ENCODE measurements at places on chromosomes 2 and 18.

DNA sequence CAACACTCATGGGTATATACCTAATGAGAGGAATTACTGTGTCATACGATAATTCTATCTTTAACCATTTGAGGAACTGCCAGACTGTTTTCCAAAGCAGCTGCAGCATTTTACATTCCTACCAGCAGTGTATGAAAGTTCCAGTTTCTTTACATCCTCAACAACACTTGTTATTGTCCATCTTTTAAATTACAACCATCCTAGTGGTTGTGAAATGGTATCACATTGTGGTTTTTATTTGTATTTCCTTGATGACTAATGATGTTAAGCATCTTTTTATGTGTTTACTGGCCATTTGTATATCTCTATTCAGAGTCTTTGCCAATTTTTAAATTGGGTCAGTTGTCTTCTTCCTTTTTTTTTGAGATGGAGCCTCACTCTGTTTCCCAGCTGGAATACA lies 4.0 kb upstream of the CKAP2L start:
- DNase-seq, result no peak

DNA sequence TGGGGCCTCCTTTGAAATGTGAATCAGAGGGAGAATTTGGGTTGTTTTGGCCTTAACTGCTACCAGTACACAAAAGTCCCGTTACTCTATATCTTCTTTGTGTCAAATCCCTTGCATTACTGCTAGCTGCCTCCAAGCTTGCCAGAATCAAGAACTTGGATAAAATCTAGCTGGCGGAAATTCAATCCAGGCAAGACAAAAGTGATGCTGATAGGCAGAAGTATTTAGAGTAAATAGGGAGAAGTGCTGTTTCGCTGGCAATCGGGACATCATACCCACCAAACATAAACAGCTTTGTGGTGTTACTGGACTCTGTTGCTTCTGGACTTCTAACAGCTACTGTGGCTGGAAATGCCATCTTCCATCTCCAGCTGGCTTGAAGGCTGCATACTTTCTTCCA lies 2.5 kb downstream of the IFIH1 start:
- no peak for DNase-seq

- DNase-seq, result no peak
These were observed 794.4 kb upstream of the ID2 start for GRCh38 chr2:7887441-7887840.

DNA sequence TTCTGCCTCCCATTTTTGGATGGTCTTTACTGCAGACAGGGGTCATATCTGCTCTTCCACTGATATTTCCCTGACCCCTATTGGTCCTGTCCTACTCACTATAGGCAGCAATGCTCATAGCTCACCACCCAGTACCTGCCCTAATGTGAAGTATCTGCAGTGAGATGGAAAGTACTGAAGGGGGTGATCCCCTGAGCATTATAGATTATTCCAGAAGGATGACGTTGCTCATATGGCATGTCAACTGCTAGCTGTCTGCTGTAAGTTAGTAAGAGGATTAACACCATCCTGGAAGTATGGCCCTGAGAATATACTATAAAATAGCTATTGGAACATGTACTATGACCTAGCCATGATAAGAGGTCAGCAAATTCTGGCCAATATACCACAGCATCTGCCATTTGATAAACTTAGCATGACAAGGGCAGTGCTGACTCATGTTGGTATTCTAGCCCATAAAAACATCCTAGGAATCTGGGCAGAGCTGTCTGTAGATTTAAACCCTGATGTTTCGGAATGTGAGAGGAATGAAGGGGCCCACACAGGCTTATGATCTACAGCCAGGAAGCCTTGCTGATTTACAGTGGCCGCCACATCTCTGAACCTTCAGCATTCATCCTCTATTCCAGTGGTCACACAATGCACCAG lies 451.4 kb downstream of the TNS1 start:
- DNase-seq, result no peak

GRCh38 chr2:150110548-150110947 lies 376.9 kb downstream of the RND3 start:
- DNase-seq, result no peak

- DNase-seq, result no peak
These were observed 33.3 kb downstream of the ANXA4 start for GRCh38 chr2:69774984-69775982.

- DNase-seq, result no peak
These were observed 17.0 kb downstream of the BZW1 start for GRCh38 chr2:200828572-200829257.

DNA sequence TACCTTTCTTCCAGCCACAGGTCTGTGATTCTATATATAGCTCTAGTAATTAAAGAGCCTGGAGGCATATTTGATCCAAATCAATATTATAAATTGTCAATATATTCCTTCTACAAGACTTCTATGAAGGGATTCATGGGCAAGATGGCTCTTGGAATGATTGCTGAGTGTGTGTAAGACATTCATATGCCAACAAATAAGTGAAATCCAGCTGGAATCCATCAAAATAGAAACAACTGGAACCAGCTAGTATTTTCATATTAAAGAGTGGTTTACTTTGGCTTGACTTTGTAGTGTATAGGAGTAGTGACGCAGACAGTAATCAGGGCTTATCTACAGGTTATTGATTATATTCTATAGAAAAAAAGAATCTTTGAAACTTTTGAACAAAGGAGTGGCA lies 83.4 kb downstream of the CALCRL start:
- no peak for DNase-seq

- DNase-seq, result no peak
These were observed 33.1 kb downstream of the NGEF start for GRCh38 chr2:232979871-232980461.

GRCh38 chr2:235595422-235596010 lies 101.7 kb downstream of the AGAP1 start:
- no peak for DNase-seq

- DNase-seq, result no peak
These were observed 208.6 kb upstream of the ST6GAL2 start for GRCh38 chr2:107094450-107094986.

DNA sequence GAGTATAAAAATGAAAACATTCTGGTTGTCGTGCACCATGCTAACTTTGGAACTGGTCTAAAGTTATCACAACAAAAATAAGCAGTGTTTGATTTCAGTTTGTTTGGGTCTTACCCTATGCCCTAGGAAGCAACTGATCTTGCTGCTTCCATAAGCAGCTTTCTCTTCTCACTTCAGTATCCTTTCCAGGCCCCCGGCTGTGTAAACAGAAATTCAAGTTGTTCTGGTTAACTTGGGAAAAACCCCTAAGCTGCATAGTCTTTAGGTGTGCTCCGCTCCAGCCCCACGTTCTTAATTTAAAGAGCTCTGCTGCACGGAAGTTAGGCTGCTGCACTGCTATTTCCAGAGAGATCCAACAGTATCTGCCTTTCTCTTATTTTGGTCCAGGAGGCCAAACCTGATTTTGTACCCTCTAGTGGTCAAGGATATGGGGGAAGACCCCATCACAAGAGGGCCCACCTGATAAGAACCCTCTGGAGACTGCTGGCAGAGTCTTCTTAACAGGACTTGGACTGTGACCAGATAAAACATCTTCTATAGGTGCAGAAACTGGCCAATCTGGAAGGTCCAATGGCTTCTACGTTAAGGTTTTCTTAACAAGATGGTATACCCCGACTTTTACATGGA lies 69.1 kb downstream of the FEZ2 start:
- no peak for DNase-seq

GRCh38 chr18:63433334-63433866 lies 11.1 kb upstream of the VPS4B start:
- DNase-seq, result no peak

DNA sequence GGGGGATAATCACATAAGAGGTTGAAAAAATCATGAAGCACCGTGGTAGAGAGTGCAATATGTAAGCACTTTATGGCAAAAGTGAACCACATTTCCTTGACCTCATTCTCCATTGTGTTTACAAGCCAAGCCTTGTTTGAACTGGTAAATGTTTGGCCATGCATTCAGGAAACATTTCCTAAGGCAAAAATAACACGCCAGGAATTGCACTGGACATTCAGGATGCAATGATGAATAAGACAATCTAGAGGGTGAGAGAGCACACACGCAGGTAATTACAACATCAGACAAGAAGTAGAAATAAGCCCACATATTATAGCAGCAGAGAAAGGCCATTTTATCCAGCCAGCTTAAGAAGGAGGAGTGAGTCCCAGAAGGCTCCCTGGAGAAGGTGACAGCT lies 218.0 kb upstream of the OSR1 start:
- no peak for DNase-seq

DNA sequence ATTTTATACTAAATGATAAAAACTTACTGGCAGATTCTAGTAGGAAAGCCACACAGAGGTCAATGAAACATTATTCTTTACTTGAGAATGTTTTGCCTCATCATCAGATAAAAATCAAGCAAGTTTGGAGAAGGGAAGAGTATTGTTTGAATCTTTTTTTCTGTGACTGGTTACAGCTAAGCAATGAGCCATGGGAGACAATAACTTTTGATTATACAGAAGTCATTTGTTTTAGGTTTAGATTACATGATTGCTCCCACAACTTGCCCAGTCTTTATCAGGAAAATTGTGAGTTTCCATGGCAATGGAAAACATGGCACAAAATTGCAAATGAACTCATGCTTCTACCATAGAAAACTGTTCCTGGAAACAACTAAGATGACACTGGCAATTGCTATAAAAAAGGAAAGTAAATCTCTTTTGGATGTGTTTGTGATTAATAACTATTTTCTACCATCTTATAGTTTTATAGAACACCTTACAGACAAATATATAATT lies 476.8 kb downstream of the MBD2 start:
- DNase-seq, result no peak

DNA sequence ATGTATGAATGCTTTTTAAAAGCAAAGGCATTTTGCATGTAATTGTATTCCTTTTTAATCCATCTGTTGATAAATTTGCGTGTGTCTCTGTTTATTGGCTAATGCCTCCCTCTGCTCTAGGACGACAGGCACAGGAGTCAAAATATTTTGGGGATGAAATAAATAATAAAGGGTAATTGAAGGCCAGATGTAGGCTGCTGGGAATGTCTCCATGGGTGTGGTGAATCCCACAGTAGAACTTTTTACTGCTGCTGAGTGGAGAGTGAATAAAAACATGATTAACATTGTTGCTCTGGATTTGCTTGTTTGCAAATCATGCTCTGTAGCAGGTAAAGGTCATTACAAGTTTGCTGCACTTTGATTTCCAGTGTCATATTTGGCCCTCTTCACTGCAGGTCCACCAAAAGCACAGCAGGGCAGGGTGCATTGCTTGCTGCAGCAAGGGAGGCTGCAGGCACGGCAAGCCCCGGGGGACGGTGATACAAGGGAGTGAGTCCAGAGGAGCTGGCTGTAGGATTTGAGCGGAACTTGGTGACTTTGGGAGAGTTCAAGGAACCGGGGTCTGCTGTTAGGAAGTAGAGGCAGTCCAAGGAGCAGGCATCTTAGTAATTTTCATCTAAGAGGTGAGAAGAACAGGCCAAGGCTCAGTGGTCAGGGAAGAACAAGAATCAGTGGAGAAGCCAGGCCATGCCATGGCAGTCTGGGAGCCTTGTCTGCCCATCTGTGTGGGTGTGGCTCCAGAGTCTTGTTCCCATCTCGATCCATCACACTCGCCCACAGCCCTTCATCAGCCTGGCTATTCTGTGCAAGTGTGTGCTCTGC lies 201.5 kb upstream of the RAB6C start:
- no peak for DNase-seq
